ENCODE measurements at places on chromosomes 2 and 18.
A peak's percentile ranks its signal among the peaks of the same experiment; 100 is the strongest.

- peak; percentile 23 for DNase-seq
Observed at GRCh38 chr2:44715671-44716081, 225.8 kb upstream of the SIX3 start.

DNA sequence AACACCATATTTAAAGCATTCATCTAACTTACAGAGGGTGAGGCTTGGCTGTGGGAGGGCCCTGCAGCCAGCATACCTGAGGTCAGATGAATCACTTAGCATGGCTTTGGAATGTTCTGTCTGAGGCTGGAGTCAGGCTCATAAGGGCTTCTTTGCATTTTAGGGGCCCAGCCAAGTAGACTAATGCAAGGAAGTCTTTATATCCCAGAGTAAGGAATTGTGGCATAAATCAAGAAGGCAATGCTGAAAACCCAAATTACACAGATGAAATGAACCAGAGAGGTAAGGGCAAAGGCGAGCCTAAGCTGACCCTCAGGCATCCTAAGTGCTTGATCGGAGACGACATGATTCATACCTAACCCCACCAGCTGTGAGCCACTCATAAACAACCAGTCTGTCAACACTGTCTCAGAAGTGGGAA lies 383.6 kb downstream of the DCC start:
- DNase-seq = no peak

GRCh38 chr18:10404168-10404567 lies 50.3 kb upstream of the APCDD1 start:
- no peak for DNase-seq

- peak; percentile 61 for DNase-seq
Observed at GRCh38 chr2:191678437-191679100, 633 bp downstream of the NABP1 start.

- DNase-seq = no peak
Observed at GRCh38 chr18:23585897-23586248, 433 bp downstream of the NPC1 start.

DNA sequence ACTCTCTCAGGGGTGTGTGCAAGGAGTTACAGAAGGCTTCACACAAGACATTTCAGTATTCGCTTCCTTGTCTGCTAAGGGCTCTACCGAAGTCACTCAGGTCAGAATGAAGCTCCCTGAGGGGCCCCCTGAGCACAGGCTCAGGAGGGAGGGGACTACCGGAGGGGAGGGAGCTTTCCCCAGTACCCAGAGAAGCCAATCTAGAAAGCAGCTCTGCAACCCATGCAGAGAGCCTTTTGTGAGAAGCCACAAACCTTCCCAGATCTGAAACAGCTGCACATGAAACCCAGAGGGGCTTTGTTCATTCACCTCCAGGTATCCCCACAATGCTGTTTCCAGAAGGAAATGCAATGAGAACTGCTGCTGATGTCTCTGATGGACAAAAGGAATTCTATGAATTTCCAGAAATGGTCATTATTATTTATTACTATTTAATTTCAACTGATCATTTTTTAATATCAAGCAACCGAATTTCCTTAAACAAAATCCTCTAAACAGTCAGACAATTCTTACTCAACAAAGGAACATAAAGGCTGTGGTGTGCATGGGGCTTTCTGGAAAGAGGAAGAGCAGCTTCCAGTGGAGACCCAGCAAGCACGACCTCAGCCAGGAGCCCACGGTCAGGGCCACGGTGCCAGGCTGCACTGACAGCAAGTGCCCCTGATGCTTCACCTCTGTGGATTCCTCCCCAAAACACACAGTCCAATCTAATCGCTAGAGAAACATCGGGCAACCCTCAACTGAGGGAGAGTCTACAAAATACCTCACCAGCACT lies 42.0 kb downstream of the NDUFA10 start:
- no peak for DNase-seq

DNA sequence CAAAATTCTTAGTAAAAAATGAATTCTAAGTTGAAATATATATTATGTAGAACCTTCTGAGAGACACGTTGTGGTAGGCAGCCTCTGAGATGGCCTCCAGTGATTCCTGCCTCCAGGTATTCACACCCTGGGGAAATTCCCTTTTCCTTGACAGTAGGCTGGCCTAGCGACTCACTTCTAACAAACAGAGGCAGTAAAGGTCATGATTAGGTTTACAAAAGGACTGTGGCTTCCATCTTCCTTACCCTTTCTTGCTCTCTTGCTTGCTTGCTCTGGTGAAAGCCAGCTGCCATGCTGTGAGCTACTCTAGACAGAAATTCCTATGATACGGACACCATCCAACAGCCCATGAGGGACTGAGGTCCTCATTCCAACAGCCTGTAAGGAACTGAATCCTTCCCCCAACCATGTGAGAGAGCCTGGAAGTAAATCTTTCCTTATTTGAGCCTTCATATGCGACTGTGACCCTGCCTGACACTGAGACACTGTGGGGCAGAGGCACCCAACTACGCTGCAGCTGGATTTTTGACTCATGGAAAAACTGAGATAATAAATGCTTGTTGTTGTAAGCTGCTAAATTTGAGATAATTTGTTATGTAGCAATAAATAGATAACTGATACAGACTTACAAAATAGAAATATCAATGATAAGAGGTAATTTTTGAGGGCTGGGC lies 32.7 kb upstream of the SERTAD2 start:
- no peak for DNase-seq

- no peak for DNase-seq
Observed at GRCh38 chr18:56869189-56869777, 218.1 kb downstream of the WDR7 start.

Data from H7 (cell line).